ENCODE measurements at places on chromosomes 6 and 20. TPM values are rescaled to one million over a fixed set of nuclear protein-coding genes. Genes with fewer than 3 reads are reported as not detected.

The ARFGEF3 gene
- total RNA-seq: 8.8 TPM

The GSS gene
- 82.0 TPM for total RNA-seq

The TMC2 gene
- not detected for total RNA-seq

The ALDH5A1 gene
- 11.9 TPM for total RNA-seq

The COX7A2 gene
- total RNA-seq: 172 TPM

All from PC-3 (cell line).